ENCODE measurements at places on chromosomes 16 and 17.

- DNase-seq, result no peak
Measured at GRCh38 chr16:84948851-84949610, 62.3 kb downstream of the ZDHHC7 start.

DNA sequence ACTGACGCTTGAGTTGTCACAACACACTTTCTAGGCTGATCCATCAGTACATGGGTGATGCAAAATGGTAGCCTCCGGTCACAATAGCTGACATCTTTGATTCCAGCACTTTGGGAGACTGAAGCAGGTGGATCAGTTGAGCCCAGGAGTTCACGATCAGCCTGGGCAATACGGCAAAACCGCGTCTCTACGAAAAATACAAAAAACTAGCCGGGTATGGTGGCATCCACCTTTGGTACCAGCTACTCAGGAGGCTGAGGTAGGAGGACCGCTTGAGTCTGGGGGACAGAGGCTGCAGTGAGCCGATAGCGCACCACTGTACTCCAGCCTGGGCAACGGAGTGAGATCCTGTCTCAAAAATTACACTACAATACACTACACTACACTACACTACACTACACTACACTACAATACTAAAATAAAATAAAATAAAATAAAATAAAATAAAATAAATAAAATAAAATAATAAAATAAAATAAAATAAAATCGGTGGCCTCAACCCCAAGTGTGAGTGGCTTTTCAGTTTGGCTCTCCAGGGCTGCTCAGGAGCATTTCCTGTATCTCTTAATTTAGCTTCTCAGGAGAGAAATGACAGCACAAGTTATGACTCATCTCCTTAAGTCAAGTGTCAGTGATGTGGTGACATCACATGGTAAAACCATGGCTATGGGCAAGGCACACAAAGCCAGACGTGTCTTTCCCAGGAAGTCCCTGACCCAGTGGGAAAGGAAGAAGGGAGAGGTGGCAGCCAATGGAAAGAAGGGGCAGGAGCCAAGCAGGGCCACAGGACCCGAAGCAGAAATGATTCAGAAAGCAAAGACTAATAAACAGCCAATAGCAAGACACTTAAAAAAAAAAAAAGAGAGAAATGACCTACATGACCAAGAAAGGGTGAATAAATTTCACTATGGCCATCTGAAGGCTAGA lies 75.3 kb upstream of the TBC1D3K start:
- no peak for DNase-seq

- peak; percentile 48 for DNase-seq
Measured at GRCh38 chr17:42843358-42843934, 934 bp upstream of the AOC2 start.

DNA sequence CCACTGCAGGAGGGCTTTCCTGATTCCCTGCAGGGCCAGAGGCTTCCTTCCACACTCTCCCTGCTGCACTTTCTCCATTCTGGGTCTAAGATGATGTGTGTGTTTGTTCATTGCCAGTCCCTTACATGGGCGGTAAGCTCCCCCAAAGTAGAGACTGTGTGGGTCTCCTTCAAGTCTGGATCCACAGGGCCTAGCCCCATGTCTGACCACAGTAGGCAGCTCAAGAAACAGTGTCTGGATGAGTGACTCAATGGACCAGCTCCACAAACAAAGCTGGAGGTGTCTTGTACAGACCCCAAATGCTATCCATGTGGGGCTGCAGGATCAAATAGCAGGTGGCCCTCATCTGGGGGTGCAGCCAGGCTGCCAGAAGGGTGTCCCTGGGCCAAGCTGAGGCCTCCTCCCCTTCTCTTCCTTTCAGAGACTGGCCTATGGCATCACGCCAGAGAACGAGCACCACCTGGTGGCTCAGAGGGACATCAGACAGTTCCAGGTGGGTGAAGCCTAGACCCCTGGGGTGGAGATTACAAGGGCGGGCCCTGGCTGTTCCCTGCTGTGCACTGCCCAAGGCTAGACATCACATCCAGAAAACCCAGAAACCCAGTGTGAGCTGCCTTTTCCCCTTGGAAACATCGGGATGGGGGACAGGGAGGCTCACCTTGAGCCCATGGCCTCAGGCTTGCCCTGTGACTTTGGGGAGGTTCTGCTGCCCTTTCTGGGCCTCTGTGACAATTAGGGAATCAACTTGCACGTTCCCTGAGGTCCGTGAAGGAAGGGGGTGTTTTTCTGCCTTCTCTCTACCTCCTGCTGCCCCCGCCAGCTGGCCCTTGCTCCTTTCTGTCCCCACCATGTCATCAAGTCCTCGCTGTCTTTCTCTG lies 45.9 kb downstream of the SLC6A2 start:
- DNase-seq, result no peak

GRCh38 chr17:72092710-72093322 lies 28.0 kb upstream of the SOX9 start:
- DNase-seq, result no peak

- DNase-seq, result no peak
Measured at GRCh38 chr17:79258041-79258440, 183.4 kb downstream of the ENGASE start.

Data from CD4-positive, alpha-beta T cell (primary cell).